DMS 273 treated with DMSO at 0.1 percent for 48 hours (cell line): ENCODE measurements at places on chromosomes 11 and 22.

DNA sequence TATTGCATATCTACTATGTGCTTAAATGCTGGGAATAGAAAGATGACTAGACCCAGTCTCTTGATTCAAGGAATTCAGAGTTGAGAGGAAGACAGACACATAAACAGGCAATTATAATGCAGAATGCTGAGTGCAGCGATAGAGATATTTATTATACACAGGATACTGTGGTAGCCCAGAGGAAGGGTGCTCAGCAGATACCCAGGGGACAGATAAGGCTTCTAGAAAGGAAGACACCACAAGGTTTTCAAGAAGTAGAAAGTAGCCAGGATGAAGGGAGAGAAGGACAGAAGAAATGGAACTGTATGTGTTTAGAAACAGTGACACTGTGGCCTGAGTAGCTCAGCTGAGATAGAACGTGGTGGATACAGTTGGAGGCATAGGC is 79.4 kb upstream of the NNMT start:
- no peak for DNase-seq

DNA sequence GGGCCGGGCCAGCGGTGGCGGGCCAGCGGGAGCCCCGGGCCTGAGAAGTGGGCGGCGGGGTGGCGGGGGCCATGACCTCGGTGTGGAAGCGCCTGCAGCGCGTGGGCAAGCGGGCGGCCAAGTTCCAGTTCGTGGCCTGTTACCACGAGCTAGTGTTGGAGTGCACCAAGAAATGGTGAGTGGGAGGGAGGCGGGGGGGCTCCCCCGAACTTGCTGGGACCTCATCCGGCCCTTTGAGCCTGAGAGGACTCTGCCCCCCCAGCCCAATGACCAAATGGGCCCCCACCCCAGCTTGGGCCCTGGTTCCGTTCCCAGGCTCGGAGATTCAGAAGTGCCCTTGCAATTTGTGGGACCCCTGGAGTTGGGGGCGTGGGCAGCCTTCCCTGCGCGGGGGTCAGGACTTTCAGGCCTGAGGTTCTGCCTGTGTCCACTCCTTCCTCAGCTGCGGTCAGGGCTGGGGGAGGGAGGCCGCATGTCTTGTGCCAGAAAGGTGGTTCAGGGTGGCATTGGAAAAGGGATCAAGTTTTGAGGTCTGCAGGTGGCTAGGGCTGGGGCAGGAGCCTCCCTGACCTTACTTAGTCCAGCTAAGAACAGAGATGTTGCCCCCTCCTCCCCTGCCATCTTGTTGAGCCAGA is 496 bp downstream of the EHBP1L1 start:
- no peak for DNase-seq

DNA sequence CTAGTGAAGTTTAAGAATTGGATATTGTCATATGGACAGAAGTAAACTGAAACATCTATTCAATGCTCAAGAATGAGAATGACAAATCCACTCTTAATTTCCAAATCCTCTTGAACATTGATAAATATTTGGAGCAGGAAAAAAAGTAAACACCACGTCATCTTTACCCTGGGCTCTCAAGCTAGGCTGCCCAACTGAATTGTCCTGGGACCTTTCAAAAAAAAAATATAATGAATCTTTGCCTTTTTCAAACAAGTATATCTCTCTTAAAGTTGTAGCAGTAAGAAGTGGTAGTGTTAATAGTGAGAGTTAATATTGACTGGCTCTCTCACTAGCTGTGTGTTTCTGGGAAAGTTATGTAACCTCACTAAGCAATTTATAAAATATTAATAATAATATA is 374.3 kb downstream of the LRRC4C start:
- DNase-seq = no peak

DNA sequence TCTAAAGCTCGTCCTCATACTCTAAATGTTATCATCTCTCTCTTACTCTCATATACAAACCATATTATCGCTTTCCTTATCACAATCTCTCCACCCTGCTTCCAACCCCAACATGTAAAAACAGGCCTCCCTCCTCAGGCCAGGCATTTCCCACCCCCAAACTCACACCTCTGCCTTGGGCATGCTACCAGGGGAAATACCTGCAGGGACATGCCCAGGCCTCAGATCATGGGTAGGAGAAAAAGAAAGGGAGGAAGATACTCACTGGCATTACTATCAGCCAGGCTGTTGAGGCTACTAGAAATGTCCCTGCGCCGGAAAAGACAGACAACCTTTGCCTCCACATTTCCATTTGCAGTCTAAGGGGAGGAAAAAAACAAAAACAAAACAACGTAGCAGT is 1.8 kb downstream of the MTA2 start:
- no peak for DNase-seq

DNA sequence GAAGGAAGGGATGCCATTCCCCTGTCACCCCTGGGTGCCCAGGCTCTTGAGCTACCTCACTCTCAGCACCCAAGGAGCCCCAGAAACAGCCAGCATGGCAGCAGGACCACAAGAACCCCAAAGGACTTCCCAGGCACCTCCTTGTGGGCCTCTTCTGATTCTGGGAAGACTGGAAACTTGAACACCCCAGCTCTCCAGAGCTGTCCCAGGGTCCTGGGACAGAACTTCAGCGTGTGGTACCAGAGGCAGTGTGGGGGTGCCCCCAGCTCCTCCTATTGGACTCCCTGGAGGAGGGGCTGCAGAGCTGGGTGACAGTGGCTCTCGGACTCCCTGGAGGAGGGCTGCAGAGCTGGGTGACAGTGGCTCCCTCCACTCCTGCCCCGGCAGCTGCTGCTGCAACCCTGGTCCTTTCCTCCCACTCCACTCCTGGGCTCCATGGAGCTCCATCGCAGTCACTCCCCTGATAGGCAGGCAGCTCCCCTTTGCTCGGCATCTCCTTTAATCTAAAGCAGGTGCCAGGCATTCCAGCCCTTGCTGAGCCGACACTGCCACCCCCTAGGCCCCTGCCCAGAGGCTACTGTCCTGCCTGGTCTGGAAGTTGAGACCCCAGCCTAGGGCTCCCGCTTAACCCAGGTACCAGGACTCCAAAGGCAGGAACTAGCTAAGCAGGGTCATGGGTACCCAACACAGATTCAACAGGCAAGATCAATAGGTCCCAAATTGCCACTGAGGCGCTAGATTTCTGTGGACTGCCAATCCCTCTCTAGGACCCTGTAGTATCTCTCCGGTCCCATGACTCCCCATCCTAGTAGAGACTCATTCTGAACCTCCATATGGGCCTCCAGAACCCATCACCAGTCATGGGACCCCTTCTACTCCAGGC is 2.7 kb downstream of the BCL9L start:
- no peak for DNase-seq

DNA sequence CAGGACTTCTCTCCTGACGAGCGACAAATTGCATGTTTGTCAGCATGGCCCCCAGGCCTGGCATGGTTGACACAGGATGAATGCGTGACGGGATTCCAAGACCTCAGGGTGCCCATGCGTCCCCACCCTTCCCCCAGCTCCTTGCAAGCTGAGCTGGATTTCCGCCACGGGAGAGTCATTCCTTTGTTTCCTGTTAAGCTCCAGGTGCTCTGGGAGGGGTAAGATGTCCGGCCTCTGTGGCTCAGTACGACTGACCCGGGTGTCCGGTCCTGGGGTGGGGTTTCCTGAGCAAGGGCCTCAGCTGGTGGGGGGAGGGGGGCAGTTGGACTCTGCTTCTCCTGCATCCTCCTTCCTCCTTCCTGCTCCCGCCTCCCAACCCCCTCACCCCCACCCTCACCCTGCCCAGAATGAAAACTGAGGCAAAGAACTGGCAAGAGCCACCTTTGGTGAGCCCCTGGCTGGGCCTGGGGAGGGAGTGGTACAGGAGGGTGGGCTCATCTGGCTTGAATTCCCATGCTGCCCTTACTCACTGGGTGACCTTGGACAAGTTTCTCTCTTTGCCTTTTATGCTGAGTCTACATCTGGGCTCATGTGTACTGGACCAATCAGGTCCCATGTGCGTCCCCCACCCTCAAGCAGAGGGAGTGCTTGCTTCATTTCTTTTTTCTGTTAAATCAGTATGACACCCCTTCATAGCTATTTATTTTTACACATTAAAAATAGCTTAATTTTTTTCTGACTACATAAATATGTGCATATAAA is 2.5 kb downstream of the CDC42EP2 start:
- DNase-seq = no peak

GRCh38 chr11:96219981-96220623 is 122.9 kb downstream of the MAML2 start:
- no peak for DNase-seq

DNA sequence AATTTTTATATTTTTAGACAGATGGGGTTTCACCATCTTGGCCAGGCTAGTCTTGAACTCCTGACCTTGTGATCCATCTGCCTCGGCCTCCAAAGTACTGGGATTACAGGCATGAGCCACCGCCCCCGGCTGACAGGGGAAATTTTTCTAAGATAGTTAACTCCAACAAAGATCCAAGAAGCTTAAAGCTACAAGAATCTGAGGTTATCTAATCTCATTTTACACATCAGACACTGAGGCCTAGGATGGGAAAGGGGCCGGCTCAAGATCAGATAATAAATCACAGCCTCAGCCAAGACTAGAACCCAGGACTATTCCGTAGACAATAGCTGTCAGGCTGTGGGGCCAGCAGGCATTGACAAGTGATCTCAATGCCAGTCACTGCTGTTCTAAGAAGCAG is 94.0 kb downstream of the AMBRA1 start:
- DNase-seq = no peak

DNA sequence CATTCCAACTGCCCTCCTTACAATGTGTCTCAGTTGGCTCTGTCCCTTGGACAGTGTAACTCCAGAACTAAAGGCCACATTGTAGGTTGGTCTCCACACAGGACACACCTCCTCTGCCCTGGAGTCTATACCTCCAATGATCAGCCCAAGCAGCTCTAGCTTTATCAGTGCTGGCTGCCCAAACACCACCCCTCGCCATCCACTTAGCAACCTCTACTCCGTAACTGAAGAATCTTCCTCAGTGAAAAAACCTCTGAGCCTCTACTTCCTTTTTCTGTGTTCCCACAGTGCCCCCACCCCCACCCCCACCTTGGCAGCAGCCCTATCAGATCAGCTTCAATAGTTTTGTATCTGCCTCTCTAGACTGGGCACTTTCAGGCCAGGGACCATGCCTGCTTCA is 33.4 kb downstream of the SERPINH1 start:
- no peak for DNase-seq

DNA sequence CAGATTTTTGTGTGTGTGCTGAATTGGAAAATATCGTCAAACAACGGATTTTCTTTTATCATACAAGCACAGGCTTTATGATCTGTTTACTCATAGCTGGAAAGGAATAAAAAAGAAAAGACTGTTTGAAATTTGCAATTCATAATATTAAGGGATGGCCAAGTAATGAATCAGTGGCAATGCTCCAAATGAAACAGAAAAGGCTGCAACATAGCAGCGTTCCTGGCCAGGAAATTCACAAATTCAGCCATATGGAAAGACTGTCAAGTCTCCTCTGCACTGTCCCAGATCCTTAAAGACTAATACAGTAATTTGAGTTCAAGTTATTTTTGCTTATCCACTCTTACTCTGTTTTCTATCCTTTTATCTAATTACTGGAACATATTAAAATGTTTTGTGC is 98.2 kb downstream of the MSANTD4 start:
- no peak for DNase-seq

GRCh38 chr11:15493066-15493465 is 378.3 kb downstream of the INSC start:
- no peak for DNase-seq

GRCh38 chr22:45787759-45788158 is 116.1 kb downstream of the ATXN10 start:
- no peak for DNase-seq
